KBM-7 (cell line): ENCODE measurements at places on chromosomes 12 and 14.

DNA sequence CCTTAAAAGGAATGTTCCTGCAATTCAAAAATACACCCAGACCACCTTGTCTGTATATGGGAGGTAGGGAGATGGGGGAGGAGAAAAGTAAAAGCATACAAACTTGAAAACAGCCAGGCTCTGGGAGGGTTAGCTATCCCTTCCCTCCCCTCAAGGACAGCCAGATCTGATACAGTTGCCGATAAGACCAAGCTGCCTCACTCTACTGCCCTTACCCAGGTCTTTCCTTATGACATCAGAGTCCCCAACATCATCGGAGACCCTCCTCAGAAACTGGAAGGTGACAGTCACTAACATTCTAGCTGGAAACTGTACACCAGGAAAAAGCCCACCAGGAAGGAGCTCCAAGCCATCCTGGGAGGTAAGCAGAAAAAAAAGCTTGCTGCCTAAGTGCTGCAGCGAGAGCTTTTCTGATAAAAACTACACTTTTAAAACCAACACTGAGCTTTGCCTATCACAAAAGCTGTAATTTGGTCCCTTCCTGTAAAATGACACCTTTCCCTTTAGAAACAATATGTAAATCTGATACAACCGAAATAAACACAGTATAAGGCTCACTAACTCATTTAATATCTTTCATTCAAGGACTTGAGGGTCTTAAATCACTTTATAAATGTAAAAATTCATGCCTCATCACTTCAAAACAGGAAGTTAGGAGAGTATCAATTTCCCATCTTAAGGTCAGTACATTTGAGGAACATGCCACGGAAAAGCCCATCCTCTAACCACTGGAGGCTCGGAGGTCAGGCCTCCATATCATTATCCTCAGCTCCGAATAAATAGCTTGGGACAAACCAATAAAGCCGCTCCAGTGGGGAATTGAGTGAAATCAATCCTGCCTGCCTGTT lies 20.4 kb upstream of the PLEKHH1 start:
- peak; percentile 39 for DNase-seq

DNA sequence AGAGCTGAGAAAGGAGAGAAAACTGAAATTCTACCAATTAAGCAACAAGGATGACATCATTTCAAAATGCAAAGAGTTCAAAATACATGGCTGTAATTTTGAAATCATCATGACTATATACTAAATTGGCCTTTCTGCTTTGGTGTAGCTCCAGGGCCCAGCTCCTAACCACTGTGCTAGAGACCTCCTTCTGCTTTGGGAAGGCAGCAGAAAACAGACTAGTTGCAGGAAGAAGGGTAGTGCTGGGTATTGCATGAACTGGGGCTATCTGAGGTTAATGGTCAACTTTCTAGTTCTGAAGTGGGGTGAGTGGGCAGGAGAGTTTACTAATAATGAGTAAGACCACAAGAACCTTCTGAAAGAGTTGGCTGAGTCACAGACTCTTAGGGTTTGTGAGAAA lies 66.2 kb downstream of the PTGER2 start:
- no peak for DNase-seq

DNA sequence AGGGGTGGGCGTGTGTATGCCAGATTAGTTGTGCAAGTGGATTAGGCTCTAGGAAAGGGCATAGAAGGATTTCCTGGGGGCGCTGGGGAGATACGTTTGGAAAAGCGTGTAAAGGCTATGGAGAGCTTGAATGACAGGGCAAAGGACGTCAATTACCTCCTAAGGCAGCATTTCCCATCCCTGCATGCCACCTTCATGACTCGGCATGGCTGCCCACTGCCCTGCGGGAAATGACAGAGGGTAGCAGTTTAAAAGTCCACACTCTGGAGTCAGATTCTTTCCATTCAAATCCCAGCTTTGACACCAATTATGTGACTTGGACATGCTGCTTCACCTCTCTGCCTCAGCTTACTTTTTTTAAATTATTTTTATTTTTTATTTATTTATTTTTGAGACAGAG lies 14.8 kb upstream of the TMEM229B start:
- DNase-seq, result no peak

GRCh38 chr14:65170768-65171507 lies 68.6 kb upstream of the MAX start:
- peak; percentile 61 for DNase-seq

DNA sequence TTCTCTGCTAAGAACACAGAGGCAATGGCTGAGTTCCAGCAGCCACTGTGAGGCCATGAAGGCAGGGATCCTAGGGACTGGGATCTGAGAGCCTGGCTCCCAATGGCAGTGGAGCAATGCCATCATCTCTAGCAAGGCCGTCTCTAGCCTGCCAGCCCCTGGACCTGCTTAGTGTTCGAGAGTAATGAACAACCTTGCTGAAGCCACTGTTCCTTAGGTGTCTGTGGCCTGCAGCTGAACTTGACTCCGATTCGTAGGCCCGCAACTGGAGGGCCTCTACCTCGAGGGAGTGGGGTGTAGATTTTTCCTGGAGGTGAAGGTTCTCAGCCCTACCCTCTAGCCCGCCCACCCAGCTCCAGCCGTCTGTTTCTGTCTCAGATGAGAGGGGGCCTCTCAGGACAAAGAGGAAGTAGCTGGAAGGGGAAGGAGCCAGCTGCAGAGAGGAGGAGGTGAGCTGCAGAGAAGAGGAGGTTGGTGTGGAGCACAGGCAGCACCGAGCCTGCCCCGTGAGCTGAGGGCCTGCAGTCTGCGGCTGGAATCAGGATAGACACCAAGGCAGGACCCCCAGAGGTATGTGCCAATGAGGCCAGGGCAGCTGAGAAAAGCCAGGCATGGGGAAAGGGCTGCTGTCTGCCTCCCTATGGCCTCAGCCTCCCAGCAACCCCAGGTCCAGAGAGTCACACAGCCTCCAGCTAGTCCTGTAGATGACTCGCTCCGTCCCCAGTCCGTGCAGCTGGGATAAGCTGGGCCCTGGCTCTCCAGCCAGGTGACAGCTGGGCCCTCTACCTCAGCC lies at the start of gene PLD4:
Gene PLD4, plus strand, starts transcription at position 459 of the 793 bp plus-strand sequence. CDS start 2,262 bp downstream, outside the sequence.
- DNase-seq, result peak; percentile 89

DNA sequence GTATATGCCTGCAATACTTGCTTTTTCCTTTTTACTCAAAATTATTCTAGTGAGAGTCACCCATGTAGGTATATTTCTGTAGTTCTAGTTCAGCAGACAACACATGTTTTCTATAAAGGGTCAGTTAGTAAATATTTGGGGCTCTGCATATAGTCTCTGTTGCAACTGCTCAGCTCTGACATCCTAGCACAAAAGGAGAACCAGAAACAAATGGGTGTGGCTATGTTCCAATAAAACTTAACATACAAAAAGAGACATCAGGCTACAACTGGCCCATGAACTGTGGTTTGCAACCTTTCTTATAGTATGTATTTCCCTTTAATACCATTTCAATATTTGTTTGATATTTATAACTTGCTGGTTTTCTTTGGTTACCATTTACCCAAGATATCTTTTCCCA lies 11.9 kb downstream of the NT5DC3 start:
- DNase-seq, result peak; percentile 44

- no peak for DNase-seq
Observed at GRCh38 chr12:87779858-87780498, 249.2 kb downstream of the C12orf50 start.

- DNase-seq, result no peak
Observed at GRCh38 chr12:77299910-77300669, 234.7 kb upstream of the E2F7 start.

DNA sequence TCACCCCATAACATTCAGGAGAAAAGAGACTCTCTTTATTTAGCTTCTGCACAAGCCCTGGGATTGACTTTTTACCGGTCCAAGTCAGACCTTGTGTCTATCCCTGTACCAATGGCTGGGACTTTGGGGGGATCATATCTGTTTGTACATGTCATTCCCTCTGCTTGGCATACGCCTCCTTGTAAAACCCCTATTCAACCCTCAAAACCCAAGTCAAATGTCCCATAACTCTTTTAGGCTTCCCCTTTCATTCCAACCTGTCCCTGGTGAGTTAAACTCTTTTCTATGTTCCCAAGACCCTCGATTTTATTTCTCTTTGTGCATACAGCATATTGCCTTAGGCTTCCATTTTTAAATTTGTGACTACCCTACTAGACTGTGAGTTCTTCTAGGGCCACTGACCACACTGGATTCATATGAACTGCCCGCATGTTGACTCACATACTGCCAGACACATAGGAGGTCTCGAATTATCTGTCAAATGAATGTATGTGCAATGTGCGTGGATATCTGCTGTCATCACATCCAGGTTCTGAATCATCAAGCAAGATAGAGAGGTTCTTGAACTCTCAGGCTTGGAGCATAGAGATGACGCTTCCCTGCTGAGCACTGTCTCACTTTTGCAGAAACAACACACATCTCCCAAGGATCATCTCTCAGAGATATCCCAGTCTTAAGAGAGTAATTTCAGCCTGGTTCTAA lies 548.6 kb upstream of the TBX3 start:
- no peak for DNase-seq
